ENCODE measurements at places on chromosomes 4 and X.

- no peak for DNase-seq
Observed at GRCh38 chr4:44493924-44494323, 45.3 kb upstream of the KCTD8 start.

GRCh38 chrX:129310000-129310399, 213.3 kb downstream of the SMARCA1 start:
- no peak for DNase-seq

DNA sequence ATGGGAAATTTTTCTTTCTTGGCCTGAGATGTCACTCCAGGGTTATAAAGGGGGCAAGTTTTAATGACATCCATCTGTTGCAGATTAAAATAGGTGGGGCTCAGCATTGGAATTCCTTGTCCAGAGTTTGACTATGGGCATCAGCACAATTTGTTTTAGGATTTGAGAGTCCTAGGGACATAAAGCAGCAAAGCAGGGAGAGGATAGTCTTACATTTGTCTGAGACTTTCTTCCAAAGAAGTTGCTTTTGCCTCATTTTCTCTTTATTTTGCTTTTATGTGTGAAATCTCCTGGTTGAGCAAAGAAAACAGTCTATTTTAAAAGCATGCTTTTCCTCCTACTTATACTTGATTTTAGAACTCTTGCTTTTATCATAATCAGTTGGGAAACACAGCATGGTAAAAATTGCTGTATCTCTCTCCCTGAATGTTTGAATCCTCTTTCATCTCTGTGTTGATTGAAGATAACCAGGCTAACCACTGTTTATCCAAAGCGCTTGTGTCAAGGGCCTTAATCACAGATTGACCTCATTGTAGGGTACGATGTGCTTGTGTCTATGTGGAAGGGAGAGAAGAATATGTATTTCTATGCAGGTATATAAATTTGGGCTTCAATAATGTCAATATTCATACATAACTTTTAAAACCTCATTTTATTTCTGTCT, 121.5 kb downstream of the ANK2 start:
- no peak for DNase-seq

GRCh38 chrX:153495362-153495751, 577 bp downstream of the BGN start:
- no peak for DNase-seq

DNA sequence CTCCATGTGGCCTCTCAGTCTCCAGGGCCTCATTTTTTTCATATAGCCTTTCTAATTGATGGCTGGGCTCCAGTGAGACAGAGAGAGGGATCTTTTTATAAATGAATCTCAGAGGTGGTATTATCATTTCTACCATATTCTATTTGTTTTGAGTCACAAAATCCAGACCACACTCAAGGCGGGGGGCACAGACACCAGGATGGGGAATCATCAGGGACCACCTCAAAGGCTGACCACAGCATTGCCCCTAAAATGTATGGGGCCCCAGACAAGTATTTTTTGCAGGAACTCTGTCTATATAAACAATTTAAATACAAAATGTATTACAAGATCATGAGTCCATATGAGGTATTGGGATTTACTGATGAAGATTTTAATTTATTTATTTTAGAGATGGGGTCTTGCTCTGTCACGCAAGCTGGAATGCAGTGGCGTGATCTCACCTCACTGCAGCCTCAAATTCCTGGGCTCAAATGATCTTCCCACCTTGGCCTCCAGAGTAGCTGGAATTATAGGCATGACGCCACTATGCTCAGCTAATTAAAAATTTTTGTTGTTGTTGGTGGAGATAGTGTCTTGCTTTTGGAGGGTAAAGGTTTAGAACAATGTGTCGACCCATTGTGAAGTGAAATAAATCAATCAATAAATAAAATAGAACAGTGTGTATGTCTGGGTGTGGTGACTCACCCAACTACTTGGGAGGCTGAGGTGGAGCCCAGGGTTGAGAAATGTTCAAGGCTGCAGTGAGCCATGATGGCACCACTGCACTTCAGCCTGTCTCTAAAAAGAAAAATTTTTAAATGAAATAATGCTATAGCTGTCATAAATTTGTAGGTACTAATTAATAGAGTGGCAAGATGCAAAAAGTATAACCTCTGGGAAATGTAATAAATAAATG, 29.4 kb downstream of the WDR13 start:
- no peak for DNase-seq

DNA sequence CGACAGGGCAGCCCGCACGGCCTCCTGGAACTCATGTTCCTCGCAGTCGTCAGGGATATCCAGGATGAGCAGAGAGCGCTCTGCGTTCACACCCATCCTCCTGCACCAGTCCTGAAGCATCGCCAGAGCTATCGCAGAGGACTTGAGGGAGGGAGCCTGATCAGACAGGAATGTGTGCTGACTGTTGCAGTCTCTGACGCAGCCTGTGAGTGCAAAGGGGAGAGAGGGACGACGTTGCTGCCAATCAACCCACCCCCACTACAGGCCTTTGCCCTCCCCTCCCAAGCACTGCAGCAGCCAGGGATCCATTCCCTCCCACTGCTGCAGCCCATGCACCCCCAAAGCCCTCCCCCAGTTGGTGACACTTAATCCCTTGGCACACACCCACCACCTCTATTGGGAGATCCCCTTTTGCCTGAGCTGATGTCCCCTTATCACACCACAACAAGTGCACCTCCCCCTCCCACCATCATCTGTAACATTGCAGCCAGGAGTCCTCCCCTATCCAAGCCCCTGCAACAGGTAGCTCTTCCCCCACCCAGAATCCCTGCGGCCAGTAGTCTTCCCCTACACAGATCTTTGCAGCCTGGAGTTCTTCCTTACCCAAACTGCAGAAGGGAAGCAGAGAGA, 897 bp downstream of the PNMA6F start:
- DNase-seq = no peak

DNA sequence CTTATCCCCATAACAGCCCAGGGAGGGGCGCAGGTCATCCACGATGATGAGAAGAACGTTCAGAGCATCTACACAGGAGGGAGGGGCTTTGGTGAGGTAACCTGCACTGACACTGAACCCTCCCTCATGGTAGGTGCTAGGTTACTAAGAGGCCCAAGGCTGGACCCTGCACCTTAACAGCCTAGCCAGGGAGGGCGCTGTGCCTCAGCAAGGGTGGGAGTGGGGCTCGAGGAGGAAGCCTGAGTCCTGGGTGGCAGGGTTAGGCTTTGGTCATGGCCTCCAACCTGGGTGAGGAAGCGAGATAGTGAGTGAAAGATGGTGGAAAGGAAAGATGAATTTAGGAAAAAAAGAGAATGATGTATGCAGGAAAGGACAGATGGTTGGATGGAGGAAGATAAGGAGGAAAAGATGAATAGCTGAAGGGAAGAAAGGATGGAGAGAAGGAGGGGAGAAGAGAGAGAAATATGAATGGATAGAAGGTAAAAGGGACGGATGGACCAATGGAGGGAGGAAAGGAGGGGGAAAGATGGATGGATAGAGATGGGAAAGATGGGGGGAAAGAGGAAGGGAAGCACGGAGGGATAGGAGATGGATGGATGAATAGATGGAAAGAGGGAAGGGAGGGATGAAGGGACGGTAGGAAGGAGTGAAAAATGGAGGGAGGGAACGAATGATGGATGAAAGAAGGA, 736 bp downstream of the IDS start:
- peak; percentile 55 for DNase-seq

DNA sequence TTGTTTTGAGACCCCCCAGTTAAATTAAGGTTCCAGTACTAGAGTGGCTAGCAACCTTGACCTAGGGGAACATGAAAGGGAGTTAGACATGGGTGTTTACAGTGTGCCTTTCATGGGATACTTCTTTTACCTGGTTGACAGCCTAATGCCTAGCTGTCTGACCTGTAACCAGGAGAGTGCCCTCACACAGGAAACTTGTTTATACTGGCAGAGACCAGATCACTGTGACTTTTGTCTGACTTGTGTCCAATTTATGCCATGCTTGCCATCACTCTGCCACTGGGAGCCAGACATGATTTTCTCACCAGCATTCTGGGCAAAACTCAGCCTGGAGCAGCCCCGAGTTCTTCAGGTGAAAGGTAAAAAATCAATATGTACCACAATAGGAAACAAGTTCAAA, 305.9 kb downstream of the CHIC1 start:
- DNase-seq = no peak

DNA sequence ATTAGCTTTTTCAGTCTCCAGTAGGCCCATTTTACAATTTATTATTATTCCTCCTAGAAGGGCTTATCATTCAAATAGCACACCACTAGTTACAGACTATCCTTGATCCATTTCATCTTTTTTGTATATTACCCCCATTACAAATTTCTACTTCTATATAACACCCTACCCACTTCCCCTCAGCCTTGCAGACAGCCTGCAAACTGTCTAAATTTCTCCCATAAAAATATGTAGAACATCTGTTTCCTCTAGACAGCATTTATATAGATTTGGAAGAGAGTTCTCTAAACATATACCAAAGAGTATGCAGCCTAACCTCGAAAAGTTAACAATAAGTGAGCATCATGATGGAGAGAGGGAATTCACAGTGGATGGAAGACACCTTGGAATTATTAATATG, 30.8 kb downstream of the COMMD8 start:
- no peak for DNase-seq

DNA sequence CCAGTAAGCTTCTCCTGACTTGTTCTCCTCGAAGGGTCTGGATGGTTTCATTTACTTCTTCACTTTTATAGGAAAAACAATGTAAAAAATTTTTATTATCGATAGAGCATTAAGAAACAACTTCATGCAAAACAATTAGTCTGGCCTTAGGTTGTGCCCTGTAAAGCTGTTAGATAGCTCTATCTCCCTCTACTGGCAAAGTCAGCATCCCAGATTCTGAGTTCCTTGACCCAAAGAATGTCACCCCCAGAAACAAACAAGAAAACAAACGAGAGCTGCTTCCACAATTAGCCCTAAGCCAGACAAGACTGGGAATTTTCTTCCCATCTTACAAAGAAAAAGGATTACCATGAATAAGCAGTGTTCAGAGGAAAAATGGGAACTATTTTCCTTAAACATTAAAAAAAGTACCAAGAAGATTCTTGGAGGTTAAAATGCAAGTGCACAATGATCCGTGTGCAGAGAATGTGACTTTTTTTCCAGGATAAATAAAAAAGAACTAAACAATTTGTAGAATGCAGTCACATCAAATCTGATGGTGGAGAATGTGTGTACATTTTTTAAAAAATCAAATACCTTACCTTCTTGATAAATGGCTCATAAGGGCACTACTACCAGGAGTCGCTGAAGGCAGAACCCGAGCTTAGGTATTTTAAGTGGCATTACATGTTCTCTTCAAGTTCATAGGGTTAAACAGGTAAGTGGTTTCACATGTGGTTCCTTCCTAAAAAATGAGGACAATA, 293.2 kb downstream of the FBXO8 start:
- DNase-seq = no peak

- DNase-seq = no peak
Observed at GRCh38 chr4:94489098-94489497, 37.4 kb downstream of the PDLIM5 start.

DNA sequence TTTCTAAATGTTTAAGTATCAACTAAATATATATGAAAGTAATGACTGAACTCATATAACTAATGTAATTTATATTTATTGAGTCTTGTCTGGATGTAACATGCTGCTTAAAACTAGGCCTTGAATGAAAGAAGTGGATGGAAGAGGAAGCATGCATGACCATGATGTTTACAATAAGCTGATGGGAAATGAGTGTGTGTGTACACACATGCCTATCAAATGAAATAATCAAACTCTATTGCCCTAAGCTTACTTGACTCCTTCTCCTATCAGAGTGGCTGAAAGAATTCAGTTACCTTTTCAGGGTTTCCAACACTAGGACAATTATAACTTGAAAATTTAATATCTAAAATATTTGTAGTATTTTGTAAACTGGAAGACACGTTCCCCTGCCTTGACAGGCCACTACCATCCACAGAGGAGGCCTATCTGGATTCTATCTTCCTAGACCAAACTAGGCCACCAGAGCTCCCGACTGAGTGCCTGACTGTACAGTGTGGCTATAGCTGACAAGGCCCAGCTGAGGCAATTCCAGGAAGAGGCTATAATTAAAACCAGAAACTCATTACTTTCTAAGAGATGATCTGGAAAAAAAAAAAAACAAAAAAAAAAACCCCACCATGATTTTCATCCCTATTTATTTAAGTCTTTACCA, 7.6 kb downstream of the ARSJ start:
- no peak for DNase-seq

DNA sequence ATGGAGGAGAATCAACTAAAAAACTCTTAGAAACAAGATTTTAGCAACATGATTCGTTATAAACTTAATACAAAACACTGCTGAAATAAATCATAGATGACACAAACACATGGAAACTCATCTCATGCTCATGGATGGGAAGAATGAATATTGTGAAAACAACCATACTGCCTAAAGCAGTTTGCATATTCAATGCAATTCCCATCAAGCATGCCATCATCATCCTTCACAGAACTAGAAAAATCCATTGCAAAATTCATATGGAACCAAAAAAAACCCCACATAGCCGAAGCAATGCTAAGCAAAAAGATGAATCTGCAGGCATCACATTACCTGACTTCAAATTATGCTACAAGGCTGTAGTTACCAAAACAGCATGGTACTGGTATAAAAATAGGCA, 1015.8 kb upstream of the GRIA3 start:
- DNase-seq = no peak

GRCh38 chr4:8417071-8417614, 23.4 kb downstream of the ACOX3 start:
- no peak for DNase-seq

- DNase-seq = no peak
Observed at GRCh38 chr4:67120369-67120768, 424.9 kb downstream of the CENPC start.

DNA sequence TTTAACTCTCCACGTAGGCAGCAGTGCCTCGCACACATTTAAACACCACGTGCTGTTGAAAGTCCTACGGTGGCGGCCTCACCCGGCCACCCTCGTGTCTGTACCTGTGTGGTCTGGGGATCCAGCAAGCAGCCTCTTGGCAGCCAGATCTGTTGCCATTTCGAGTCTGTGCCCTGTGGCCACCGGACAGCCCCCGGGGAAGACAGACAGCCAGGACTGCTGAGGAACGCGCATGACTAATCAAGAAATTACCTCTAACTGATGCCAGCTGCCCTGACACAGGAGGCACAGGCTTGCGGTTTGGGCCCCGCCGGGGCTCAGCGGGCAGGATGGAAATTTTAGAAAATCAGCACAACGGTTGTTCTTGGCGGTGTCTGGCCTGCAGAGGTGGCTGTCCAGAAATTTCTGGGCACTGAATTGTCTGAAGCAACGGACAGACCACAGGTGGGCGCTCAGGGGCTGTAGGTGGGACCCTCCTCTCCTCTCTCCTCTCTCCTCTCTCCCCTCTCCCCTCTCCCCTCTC, 15.6 kb upstream of the ASMTL start:
- peak; percentile 73 for DNase-seq

DNA sequence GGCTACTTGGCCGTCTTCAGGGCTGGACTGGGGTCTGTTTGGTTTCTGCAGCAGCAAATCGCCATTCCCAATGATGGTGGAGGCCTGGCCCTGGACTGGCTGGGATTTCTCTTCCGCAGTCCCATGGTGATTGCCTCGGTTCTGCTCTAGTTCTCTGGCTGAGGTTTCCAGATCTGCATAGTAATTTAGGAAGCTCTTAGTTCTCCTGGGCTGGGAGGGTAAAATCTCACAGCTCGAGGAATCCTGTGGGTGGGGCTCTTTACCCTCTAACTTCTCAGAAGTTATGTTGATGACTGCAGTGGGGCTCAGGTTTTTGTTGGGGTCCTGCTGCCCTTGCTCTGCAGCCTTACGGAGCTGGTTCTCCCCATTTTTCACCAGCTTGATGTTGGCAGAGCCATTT, 200.6 kb downstream of the APBB2 start:
- no peak for DNase-seq

- DNase-seq = peak; percentile 78
Observed at GRCh38 chr4:105146276-105147015, at the start of gene TET2. TSS of gene TET2 (plus strand) at chr4:105146876. CDS start at chr4:105233943, 87,067 bp downstream.

GRCh38 chr4:21009956-21010355, 309.7 kb downstream of the PACRGL start:
- no peak for DNase-seq

Data from activated CD8-positive, alpha-beta memory T cell treated with anti-CD3 and anti-CD28 coated beads, Interleukin-2, amount 50 U/mL, for 4 hours (primary cell).